Stomach (tissue), 19 donors: ENCODE measurements at places on chromosomes 5 and 9. TPM values are rescaled to one million over a fixed set of nuclear protein-coding genes. Genes with fewer than 3 reads are reported as not detected.

Gene DPYSL3
- total RNA-seq: 49.8 TPM

Gene BHMT
- not detected for total RNA-seq

Gene LHX3
- not detected for total RNA-seq

Gene SLC36A2
- not detected for total RNA-seq

Gene HAVCR1
- total RNA-seq: not detected

Gene FAM169A
- under 0.01 TPM for total RNA-seq

Gene SVEP1
- 9.8 TPM for total RNA-seq

Gene PCDHGC4
- 15.4 TPM for total RNA-seq

DNA sequence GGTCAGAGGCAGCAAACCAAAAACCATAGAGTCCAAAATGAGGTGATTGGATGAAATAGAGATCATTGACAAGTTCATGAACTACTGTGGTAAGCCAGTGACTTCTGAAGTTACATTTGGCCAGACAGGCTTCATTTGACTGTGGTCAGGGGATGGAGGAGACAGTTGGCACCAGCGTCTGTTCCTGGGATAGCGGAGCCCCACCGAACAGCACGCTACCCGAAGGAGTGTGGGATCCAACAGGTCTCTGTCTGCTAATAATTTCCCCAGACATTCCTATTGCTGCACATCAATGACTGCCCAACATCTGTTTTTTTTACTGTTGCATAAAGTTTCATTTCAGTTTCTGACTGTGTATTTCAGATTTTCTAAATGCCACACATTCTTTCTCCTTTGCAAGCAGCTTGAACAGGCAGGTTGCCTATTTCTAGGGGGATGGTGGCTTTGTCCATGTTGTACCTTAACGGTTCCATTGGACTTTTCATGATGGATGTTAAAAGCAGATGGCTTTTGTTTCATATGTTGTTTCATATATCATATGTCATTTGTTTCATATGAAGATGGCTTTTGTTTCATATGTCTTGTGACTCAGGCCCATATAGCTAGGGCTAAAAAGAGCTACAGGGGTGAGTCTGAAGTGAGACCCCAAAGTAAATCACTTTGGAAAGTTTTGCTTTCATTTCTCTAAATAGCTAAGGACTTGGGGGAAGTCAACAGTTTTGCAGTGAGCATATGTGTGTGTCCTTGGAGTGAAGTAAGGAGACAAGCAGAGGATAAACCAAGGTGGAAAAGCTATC is 180.8 kb downstream of the GOLPH3 start:
- H3K27me3 ChIP-seq: no peaks in the 10 kb centered on the region
- no peak overlapping the region for H3K4me3 ChIP-seq
- H3K36me3 ChIP-seq: no peaks in the 10 kb centered on the region
- H3K4me1 ChIP-seq: peaks cover 9% of the 10 kb centered on the region
- no peak for DNase-seq
- H3K27ac ChIP-seq: no peak overlapping the region

DNA sequence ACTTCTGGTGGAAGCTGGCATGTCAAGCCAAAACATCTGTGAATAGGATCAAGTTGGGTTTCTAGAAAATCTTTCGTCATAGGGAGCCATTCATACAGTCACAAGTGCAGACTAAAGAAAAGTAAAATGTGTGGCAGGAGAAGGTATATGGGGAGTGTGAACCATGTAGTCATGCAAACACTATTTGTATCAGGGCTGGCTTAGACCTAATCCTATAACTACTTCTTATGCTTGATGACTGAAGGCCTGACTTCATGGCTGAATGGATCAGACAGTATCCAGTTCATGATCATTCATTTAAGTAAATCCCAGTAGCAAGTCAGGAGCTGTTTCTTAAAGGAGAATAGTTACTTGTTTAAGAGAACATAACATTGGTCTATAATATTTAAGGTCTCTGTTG is 63.8 kb upstream of the DAPK1 start:
- H3K36me3 ChIP-seq: no peaks in the 10 kb centered on the region
- no peak for DNase-seq
- H3K27me3 ChIP-seq: no peaks in the 10 kb centered on the region
- H3K4me1 ChIP-seq: no peaks in the 10 kb centered on the region
- no peak overlapping the region for H3K4me3 ChIP-seq

GRCh38 chr9:72598639-72599038 is 77.2 kb downstream of the TMC1 start:
- no peaks in the 10 kb centered on the region for H3K27me3 ChIP-seq
- no peak overlapping the region for H3K27ac ChIP-seq
- DNase-seq: no peak
- H3K4me1 ChIP-seq: no peaks in the 10 kb centered on the region

GRCh38 chr5:176862330-176862995 is 36.7 kb downstream of the HK3 start:
- DNase-seq: no peak
- no peaks in the 10 kb centered on the region for H3K36me3 ChIP-seq
- H3K4me3 ChIP-seq: no peak overlapping the region
- H3K27me3 ChIP-seq: peaks cover 88% of the 10 kb centered on the region
- H3K27ac ChIP-seq: no peak overlapping the region
- no peaks in the 10 kb centered on the region for H3K4me1 ChIP-seq

DNA sequence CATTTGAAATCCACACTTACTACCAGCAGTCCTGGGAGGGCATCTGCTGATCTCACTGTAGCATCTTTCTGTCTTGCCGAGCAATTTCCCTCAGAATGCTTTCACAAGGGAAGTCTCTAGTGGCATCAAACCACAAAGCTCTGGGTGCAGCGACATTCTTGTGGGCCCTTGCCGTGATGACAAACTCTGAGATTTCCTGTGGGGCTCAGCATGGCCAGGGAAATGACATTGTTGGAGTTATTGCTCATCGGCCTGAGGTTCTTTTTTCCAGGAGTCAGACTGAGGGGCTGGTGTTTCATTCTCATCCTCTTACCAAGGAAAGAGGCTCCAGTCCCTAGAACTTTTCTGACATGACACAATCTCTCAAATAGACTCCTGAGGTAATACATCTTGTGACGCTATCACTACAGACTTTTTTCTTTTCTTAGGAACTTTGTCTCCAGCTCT is 51.4 kb downstream of the PFDN1 start:
- peaks cover 27% of the 10 kb centered on the region for H3K36me3 ChIP-seq
- H3K4me3 ChIP-seq: no peak overlapping the region
- H3K27me3 ChIP-seq: no peaks in the 10 kb centered on the region
- DNase-seq: no peak
- peaks cover 94% of the 10 kb centered on the region for H3K4me1 ChIP-seq
- H3K27ac ChIP-seq: peak overlapping the region; percentile 82

DNA sequence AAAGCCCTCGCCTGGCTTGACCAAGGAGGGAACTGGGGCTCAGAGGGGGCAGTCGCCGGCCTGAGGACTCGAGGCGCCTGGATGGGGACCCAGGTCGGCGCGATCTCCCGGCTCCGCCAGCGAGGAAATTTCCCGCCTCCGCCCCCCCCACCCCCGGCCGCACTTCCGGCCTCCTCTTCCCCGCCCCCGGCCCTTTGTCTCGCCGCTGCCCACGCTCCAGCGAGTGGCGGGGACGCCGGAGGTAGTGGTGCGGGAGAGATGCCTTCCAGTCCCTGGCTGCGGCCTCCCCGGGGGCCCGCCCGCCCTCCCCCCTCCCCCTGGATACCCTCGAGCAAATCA is 448 bp upstream of the GPRIN1 start:
- DNase-seq: no peak
- H3K4me1 ChIP-seq: peaks cover 5% of the 10 kb centered on the region
- H3K27me3 ChIP-seq: peaks cover 62% of the 10 kb centered on the region
- H3K4me3 ChIP-seq: peak overlapping the region; percentile 62
- no peak overlapping the region for H3K27ac ChIP-seq
- H3K36me3 ChIP-seq: no peaks in the 10 kb centered on the region

GRCh38 chr5:94693043-94693822 is 74.8 kb downstream of the SLF1 start:
- peaks cover 8% of the 10 kb centered on the region for H3K36me3 ChIP-seq
- no peaks in the 10 kb centered on the region for H3K27me3 ChIP-seq
- H3K27ac ChIP-seq: no peak overlapping the region
- no peaks in the 10 kb centered on the region for H3K4me1 ChIP-seq

GRCh38 chr5:129460936-129461710 is 1.0 kb downstream of the ADAMTS19 start:
- peak overlapping the region; percentile 55 for H3K4me3 ChIP-seq
- peak; percentile 80 for DNase-seq
- H3K27ac ChIP-seq: no peak overlapping the region
- peaks cover 24% of the 10 kb centered on the region for H3K4me1 ChIP-seq
- H3K27me3 ChIP-seq: peaks cover 30% of the 10 kb centered on the region
